Motor neuron (in vitro differentiated cells): ENCODE measurements at places on chromosomes 5 and 9. TPM values are rescaled to one million over a fixed set of nuclear protein-coding genes. Genes with fewer than 3 reads are reported as not detected.

SPIN1 gene
- 114 and 128 TPM in 2 replicates for total RNA-seq

ADCY2 gene
- total RNA-seq = 7.9 and 8.5 TPM in 2 replicates

SPAAR gene
- total RNA-seq = 0.11 and 0.19 TPM in 2 replicates

TMEM215 gene
- total RNA-seq = 0.19 TPM in 1 of 2 replicates, not detected in the other

PCDH12 gene
- total RNA-seq = 15.8 and 16.5 TPM in 2 replicates

ADGRV1 gene
- 1.3 and 1.6 TPM in 2 replicates for total RNA-seq

WDR31 gene
- 2.6 and 2.8 TPM in 2 replicates for total RNA-seq

C5orf58 gene
- total RNA-seq = 0.38 TPM in 1 of 2 replicates, not detected in the other

C1QTNF2 gene
- total RNA-seq = not detected in 2 replicates

TXNDC8 gene
- total RNA-seq = 0.47 and 0.63 TPM in 2 replicates

NMUR2 gene
- 1.1 and 1.5 TPM in 2 replicates for total RNA-seq

HAUS6 gene
- 29.2 and 30.3 TPM in 2 replicates for total RNA-seq
